NCI-H1436 (cell line): ENCODE measurements at places on chromosomes 4 and X.

DNA sequence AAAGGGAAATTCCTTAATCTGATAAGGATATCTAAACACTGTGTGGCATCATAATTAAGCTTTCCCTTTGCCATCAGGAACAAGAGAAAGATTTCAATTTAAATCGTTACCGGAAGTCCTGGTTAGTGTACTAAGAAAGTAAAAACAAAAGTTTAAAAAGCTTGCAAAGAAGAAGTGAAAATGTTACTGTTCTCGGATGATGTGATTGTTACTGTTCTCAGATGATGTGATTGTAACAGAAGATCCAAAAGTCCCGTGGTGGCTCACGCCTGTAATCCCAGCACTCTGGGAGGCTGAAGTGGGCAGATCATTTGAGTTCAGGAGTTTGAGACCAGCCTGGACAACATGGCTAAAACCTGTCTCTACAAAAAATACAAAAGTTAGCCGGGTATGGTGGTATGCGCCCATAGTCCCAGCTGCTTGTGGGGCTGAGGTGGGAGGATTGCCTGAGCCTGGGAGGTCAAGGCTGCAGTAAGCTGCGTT, 62.5 kb downstream of the RGS12 start:
- no peak for DNase-seq

GRCh38 chrX:18616688-18617406, 55.1 kb downstream of the RS1 start:
- no peak for DNase-seq

GRCh38 chrX:65731684-65732289, 64.3 kb downstream of the MSN start:
- no peak for DNase-seq

DNA sequence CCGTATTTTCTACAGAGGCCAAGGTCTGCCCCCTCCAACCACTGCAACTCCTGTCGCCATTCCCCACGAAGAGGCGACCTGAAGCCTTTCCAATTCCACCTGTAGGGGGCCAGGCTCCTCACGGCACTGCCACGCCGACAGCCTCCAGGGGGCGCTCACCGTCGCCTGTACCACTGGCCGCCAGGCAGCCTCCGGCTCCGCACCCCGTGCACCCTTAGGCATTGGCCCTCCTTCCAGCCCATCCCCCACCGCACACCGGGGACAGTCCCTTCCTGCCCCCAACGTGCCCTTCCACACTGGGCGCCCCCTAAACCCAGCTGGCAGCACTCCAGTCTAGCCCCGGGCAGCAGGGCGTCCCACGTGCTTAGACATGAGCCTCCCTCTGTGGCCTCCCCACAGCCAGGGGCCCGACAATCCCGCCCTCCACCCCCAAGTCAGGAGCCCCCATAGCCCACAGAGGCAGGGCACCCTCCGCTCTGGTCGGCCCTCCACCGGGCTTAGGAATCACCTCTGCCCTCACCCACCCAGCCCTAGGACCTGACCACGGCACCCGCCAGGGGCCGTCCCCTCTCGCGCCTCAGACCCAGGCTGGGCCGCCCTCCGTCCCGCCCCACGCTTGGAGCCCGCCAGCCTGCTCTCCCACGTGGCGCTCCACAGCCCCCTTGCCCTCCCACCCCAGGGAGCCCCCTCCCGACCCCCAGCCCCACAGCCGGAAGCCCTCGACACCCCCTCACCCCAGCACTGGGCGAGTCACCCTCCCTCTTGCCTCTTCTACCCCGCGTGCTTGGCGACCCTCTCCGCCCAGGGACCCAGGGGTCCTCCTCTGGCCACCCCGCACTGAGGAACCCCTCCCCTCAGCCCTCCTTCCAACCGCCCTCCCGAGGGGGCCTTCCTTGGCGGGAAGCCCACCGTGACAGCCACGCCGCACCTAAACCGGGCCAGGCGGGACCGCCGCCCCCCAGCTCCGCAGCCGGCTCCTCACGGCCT, 711 bp downstream of the PNMA6E start:
- peak; percentile 53 for DNase-seq

DNA sequence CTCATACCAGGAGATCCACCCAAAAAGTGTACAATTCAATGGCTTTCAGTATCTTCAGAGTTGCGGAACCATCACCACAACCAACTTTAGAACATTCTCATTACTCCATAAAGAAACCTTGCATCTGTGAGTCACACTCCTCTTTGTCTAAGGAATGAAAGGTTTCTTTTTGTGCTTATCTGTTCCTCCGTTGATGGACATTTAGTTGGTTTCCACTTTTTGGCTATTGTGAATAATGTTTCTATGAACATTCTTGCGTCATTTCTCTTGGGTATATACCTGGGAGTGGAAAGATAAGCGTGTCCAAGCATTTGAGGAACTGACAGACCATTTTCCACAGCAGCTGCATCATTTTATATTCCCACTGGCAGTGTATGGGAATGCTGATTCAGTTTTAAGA, 10.6 kb downstream of the FAM184B start:
- DNase-seq: no peak

GRCh38 chrX:150863191-150863590, 35.3 kb downstream of the CD99L2 start:
- DNase-seq: no peak
